ENCODE measurements at places on chromosomes 13 and 19. TPM values are rescaled to one million over a fixed set of nuclear protein-coding genes. Genes with fewer than 3 reads are reported as not detected.

Gene ARID3A
- total RNA-seq = 5.0 TPM

Gene UNC13A
- 0.06 TPM for total RNA-seq

Gene IFI30
- total RNA-seq = 11.3 TPM

Gene HIPK4
- total RNA-seq = not detected

Gene LACC1
- total RNA-seq = 3.3 TPM

All from esophagus squamous epithelium (tissue), 5 donors.